ENCODE measurements at places on chromosomes 1 and 21.

DNA sequence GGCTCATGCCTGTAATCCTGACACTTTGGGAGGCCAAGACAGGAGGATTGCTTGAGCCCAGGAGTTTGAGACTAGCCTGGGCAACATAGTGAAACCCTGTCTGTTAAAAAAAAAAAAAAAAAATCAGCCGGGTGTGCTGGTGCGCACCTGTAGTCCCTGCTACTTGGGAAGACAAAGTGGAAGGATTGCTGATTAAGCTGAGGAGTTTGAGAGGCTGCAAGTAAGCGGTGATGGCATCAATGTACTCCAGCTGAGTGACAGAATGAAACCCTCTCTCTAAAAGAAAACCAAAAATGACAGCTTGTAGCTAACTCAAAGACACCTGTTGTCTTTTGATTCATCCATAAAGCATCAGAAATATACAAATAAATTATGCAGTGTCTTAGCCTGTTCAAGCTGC, 31.8 kb downstream of the SIPA1L2 start:
- DNase-seq: no peak

GRCh38 chr1:226480461-226480860, 68.1 kb upstream of the STUM start:
- DNase-seq: no peak

- no peak for DNase-seq
Observed at GRCh38 chr1:63770381-63770780, 3.4 kb upstream of the ROR1 start.

DNA sequence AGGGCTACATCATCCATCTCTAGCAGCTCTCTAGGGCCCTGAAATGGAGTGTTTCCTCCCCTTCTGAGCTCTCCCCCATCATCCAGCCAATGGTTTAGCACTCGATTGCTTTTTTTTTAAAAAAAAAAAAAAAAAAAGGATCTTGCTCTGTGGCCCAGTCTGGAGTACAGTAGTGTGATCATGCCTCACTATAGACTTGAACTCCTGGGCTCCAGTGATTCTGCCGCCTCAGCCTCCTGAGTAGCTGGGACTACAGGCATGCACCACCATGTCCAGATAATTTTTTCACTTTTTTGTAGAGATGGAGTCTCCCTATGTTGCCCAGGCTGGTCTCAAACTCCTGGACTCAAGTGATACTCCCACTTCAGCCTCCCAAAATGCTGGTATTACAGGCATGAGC, 12.1 kb upstream of the ITPKB start:
- no peak for DNase-seq

DNA sequence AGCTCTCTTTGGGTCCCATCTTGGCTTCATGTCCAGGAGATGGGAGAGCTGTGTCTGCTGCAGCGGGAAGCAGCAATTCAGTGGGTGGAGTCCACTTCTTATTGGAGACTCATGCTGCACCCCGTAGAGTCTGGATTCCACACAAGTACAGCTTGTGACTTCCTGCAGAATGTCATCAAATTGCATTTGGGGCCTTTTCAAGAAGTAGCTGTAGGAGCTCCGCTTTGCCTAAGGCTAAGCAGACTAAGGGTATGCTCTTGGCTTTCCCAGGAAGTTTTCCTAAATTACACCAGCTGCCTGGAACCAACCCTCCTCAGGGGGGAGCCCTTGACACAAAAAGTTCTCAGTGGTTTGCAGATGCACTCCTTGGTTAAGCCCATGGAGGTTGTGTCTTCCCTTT, 5.7 kb upstream of the MOB3C start:
- no peak for DNase-seq

DNA sequence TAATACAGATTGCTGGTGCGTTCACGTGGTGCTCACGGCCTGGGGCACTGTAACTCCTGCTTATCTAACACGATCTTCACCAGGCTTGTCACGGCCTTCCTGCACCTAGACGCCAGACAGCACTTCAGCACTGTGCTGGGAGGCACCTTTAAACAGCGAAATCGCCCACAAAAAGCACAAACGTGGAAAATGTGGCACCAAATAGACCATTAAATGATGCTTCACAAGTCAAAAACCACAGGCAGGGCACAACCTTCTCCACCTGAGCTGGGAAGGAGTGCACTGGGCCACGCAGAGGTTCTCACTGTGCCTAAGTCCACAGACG, 20.0 kb downstream of the IBA57 start:
- DNase-seq: no peak

GRCh38 chr1:56472860-56473259, 106.5 kb downstream of the PLPP3 start:
- DNase-seq: no peak

DNA sequence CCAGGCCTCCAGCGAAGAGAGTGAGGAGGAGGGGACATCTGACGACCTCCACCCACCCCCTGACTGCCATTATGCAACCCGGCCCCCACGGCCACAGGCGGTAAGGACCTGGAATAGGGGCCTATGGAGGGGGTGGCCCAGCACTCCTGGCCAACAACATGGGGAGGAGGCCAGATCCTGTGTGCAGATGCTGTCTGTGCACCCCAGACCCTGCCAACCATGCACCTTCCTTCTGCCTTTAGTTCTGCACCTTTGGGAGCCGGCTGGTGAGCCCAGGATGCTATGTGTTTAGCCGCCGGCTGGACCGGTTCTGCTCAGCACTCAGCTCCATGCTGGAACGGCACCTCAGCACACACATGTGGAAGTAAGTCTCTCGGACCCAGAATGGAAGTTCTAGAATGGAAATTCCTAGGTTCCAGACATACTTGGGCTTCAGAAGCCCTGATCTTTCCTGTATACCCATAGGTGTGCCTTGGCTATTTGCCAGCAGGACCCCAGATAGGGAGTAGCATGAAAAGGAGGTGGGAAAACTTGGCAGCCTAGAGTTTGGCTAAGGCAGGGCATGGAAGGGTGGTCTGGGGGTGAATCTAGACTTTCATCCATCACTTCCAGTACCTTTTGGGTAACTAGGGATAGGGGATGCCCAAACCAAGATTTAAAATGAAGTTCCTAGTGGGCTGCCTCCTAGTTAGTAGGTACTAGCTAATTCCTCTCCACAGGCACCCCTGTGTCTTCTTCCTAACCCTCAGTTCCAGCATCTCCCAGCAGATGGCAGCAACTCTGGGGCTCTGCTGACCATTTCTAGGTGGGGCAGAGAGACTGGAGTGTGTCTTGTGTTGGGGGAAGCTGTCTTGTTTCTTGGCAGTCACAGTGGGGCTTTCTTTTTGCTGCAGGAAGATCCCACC, 3.6 kb upstream of the CYB561D1 start:
- DNase-seq: peak; percentile 7

GRCh38 chr1:226211181-226211821, 12.2 kb upstream of the MIXL1 start:
- DNase-seq: no peak

DNA sequence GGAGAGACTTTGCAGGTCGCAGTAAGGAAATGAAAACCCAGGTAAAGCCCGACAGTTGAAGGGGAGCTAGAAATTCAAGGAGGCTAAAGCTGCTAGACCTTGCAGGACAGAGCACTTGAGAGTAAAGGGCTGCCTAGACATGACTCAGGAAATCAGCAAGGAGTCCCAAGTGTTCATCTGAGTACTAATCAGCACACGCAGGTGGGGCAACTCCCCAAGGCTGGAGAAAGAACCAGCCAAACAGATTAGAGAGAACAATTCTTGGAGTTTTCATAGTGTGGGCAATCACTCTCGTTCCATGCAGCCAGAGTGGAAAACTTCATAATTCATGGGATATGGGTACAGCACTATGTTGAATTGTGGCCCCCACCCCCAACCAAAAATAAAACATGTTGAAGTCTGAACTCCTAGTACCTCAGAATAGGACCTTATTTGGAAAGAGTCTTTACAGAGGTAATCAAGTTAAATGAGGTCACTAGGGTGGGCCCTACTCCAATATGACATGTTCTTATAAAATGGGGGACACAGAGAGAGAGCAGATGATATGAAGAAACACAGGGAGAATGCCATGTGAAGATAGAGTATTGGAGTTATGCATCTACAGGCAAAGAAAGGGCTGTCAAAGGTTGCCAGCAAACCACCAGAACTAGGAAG, 28.0 kb downstream of the SYDE2 start:
- no peak for DNase-seq

DNA sequence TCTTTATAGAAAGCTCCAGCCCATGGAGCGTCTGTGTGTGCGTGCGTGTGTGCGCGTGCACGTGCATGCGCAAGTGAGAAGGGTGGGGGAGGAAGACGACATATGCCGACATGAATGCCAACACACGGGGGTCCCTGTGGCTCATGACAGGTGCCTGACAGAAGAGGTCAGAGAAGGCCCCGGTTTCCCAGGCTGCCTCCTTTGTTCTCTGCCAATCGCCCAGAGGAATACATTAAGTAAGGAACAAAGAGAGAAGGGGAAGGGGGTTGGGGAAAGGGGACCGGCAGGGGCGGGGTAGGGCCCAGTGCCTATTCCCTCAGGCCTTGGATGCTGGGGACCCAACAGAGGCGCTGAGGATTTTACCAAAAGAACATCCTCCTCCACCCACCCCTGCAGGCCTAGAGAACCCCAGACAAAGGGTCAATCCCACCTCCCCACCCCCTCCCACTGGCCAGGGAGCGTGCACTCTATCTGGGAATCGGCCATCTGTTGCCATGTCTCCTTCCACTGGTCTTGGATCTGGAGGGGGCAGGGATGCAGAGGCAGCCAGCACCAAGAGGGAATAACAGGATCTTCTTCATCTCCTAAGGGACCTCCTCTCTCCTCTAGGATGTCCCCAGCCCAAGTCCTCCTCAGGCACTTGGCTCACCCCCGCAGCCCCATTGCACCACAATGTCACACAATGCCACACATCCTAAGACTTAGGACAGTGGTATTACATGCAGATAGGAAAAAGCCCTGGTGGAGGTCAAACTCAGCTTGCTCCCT, 39.4 kb downstream of the PIK3C2B start:
- no peak for DNase-seq

- no peak for DNase-seq
Observed at GRCh38 chr1:215133532-215133931, 51.0 kb downstream of the KCNK2 start.

DNA sequence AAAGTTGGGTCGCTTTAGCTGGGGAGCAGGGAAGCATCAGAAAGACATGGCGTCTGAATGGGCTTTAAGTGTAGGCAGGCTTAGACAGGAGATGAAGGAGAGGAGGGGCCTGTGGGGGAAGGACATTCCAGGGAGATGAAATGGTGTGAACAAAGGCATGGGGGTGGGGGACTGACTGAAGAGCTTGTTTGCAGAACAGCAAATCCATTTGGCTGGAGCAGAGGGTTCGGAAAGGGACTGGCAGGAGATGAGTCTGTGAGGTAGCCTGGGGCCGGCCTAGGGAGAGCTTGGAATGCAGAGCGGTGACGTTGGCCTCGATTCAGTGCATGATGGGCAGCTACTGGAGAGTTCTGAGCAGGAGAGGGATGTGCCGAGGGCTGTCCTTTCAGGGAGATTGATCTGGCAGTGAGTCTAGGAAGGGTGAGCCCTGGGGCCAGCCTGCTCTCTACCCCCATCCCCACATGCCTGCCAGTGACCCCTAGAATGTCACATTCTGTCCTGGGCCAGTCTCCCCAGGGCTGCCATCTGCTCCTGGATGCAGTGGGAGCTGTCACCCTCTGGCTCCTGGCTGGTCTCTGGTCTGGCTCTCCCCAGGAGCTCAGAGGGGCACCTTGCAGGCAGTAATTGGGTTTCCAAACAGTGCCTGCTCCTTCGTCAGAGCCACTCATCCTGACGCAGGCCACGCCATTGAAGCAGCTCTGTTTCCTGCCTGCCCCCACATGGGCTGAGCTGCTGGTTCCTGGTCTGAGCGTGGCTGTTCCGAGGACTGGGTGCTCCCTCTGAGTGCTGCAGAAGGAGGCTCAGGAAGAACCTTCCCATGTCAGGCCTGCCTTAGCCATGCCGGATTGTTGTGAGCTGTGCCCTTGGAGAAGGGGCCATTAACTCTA, 22.3 kb upstream of the TMEM222 start:
- DNase-seq: peak; percentile 28

- no peak for DNase-seq
Observed at GRCh38 chr1:210815641-210816550, 318.1 kb downstream of the KCNH1 start.

GRCh38 chr1:162822391-162823200, 32.1 kb downstream of the HSD17B7 start:
- no peak for DNase-seq

DNA sequence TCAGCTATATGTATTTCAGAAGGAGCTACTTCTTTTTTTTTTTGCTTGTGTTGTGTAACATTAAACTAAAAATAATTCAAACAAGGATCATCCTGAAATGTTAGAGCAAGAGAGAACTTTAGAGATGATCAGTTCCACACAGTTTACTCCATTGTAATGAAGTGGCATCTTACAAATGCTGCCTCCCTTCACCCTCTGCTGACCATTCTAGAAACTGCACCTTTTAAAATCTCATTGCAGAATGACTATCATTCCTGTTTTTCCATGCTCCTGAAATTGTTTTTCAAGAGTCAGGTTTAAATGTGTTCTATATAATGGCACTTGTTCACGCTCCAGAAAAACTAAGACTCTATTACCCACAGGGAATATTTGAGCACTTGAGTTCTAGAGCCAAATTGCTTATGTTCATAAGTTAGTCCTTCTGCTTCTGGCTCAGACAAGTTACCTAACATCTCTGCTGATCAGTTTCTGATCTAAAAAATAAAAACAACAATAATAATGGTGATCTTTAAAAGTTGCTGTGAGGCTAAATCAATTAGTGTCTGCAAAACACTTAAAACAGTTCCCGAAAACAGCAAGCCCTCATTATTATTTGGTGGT, 21.5 kb upstream of the SLC44A5 start:
- no peak for DNase-seq

- DNase-seq: no peak
Observed at GRCh38 chr1:204301171-204301957, 58.4 kb downstream of the PLEKHA6 start.

GRCh38 chr21:33395891-33396331, 7.3 kb upstream of the IFNGR2 start:
- DNase-seq: no peak

DNA sequence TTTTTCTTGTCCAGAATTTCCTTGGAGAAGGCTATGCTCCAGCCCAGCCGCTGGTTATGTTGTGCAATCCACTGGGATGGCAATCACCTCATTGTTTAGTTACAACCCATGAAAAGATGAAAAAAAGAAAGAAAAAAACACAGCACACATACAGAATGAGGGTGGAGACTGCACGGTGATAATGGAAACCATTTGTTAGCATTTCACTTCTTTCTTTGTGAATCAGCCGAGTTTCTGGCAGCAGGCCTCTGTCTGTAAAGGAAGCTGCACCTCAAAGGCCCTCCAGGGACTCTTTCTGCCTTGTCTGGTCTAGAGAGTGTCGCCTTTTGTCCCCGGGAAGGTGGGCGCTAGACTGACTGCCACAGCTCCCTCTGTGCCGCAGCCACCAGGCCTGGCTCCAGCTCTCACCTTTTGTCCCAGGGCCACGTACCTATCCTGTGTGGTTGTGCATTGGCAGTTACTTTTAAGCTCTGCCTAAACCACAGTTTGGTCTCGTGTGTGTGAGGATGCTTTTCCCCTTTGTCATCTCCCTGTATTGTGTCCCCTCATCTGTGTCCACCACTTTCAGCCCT, 35.6 kb downstream of the NGF start:
- no peak for DNase-seq

GRCh38 chr1:58789322-58789856, 5.5 kb upstream of the JUN start:
- DNase-seq: no peak

GRCh38 chr21:31566064-31566463, 93.4 kb upstream of the SOD1 start:
- DNase-seq: no peak

- DNase-seq: no peak
Observed at GRCh38 chr1:58031416-58031815, 515.1 kb downstream of the OMA1 start.

- DNase-seq: peak; percentile 9
Observed at GRCh38 chr1:213051127-213051880, at the start of gene RPS6KC1. Gene RPS6KC1 (plus strand): TSS chr1:213051241. CDS start chr1:213051405, 164 bp downstream.

All from NCI-H187 (cell line).